CD4-positive, CD25-positive, alpha-beta regulatory T cell (primary cell): ENCODE measurements at places on chromosomes 12 and 14. TPM values are rescaled to one million over a fixed set of nuclear protein-coding genes. Genes with fewer than 3 reads are reported as not detected.

CLEC1A gene
- total RNA-seq = not detected

SRP54 gene
- 44.0 TPM for total RNA-seq

JPH4 gene
- total RNA-seq = not detected

SLC16A7 gene
- 38.5 TPM for total RNA-seq

NR1H4 gene
- not detected for total RNA-seq

NPAS3 gene
- total RNA-seq = not detected

ISM2 gene
- total RNA-seq = not detected

SERPINA10 gene
- total RNA-seq = not detected

DNA sequence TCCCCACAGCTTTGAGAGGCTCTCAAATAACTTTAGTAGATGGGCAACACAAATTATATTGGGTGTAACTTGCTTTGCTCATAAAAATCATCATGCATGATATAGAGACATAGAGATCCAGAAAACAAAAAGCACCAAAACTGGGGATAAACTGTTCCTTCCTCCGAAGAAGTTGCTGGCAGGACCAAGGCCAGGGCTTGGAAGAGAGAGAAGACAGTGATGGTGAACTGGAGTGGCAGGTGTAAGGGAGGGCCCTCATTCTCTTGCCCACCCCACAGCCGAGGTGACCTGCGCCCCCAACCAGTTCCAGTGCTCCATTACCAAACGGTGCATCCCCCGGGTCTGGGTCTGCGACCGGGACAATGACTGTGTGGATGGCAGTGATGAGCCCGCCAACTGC is 15.4 kb upstream of the NXPH4 start:
- no peaks in the 10 kb centered on the region for H3K27me3 ChIP-seq
- no peak overlapping the region for H3K27ac ChIP-seq
- H3K4me3 ChIP-seq = no peak overlapping the region
- DNase-seq = no peak

DNA sequence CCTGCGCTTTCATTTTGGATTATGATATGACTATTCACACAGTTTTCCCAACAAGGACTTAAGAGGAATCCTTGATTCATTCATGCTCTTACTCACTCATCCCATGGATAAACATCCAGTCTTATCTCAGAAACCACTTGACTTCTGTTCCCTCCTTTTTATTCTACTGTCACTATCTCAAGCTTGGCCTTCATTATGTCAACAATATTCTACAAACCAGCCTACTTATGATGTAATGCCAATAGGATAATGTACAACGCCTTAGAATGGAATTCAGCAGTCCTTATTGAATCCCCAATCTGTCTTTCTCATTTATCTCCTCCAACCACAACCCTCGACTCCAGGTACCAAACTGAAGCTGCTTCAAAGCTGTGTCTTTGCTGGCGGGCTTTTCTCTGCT is 448.5 kb downstream of the PDZRN4 start:
- H3K36me3 ChIP-seq = no peaks in the 10 kb centered on the region
- no peak overlapping the region for H3K27ac ChIP-seq
- H3K27me3 ChIP-seq = no peaks in the 10 kb centered on the region

DNA sequence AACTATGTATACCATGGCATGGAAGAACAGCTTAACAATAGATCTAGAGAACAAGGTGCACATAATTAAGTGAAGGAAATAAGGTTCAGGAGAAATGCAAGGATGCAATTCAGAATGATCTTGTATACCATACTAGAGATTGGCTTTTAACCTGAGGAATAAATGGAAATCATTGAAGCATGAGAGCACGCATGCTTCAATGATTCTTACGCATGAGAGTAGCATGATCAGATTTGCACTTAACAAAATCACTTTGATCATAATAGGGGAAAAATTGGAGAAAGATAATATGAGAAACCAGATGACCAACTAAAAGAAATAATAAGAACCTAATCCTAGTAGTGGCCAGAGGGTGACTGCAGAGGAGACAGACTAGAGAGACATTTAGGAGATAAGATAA is 133.3 kb upstream of the FSCB start:
- no peaks in the 10 kb centered on the region for H3K4me1 ChIP-seq
- no peaks in the 10 kb centered on the region for H3K27me3 ChIP-seq
- no peaks in the 10 kb centered on the region for H3K36me3 ChIP-seq
- no peak for DNase-seq
- no peak overlapping the region for H3K4me3 ChIP-seq
- H3K27ac ChIP-seq = no peak overlapping the region

- no peaks in the 10 kb centered on the region for H3K27me3 ChIP-seq
- no peak overlapping the region for H3K27ac ChIP-seq
- no peak overlapping the region for H3K4me3 ChIP-seq
- H3K36me3 ChIP-seq = no peaks in the 10 kb centered on the region
Measured at GRCh38 chr14:53796734-53797133, 159.9 kb downstream of the BMP4 start.

- H3K27ac ChIP-seq = no peak overlapping the region
- H3K4me1 ChIP-seq = no peaks in the 10 kb centered on the region
- no peaks in the 10 kb centered on the region for H3K27me3 ChIP-seq
- DNase-seq = no peak
- no peaks in the 10 kb centered on the region for H3K36me3 ChIP-seq
Measured at GRCh38 chr14:37493606-37494005, 101.4 kb downstream of the FOXA1 start.

GRCh38 chr12:58034311-58034710 is 92.9 kb downstream of the ATP23 start:
- no peak overlapping the region for H3K27ac ChIP-seq
- no peaks in the 10 kb centered on the region for H3K4me1 ChIP-seq
- no peak for DNase-seq

DNA sequence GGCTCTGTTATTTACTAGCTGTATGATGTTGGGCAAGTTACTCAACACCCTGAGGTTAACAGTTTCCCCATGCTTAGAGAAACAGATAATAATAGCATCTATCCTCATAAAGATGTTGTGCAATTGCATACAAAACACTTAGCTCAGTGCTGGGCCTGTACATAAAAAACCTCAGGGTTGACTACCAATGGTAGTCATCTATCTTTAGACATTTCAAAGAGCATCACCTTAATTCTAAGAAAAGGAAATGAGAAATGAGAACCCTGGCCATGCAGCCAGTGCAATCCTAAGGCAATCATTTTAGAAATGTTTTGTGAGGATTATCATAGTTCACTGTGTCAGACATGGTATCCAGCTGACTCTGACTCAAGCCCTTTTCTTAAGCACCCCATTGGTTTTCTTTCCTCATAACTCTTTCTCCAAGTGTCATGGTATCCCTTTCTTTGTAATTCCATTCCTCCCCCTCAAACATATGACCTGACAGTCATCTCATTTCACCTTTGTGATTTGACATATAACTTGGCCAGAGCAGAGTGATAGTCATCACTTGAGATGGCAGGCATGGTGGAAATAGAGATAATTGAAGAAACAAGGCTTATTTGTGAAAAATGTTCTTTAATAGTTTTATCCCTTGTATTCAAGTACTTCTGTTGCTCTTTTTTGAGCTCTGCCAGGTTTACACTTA is 29.5 kb upstream of the OSBPL8 start:
- no peaks in the 10 kb centered on the region for H3K4me1 ChIP-seq
- H3K27me3 ChIP-seq = peaks cover 5% of the 10 kb centered on the region
- H3K36me3 ChIP-seq = no peaks in the 10 kb centered on the region
- H3K27ac ChIP-seq = no peak overlapping the region

DNA sequence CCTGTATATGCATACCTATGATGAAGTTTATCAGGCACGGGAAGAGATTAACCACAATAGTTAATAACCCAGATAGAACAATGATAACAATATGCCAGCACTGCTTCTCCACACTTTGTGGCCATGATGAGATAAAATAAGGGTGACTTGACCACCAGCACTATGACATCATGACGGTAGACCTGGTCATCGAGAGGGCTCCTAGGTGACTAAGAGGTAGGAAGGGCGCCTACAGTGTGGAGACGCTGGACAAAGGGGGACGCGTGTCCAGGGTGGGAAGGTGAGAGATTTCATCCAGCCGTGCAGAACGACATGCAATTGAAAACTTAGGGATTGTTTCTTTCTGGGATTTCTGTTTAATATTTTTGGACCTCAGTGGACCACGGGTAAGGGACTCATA is 221.8 kb upstream of the RTL1 start:
- H3K4me1 ChIP-seq = peaks cover 12% of the 10 kb centered on the region
- no peak for DNase-seq
- no peak overlapping the region for H3K27ac ChIP-seq
- H3K27me3 ChIP-seq = no peaks in the 10 kb centered on the region
- H3K36me3 ChIP-seq = no peaks in the 10 kb centered on the region
- no peak overlapping the region for H3K4me3 ChIP-seq

DNA sequence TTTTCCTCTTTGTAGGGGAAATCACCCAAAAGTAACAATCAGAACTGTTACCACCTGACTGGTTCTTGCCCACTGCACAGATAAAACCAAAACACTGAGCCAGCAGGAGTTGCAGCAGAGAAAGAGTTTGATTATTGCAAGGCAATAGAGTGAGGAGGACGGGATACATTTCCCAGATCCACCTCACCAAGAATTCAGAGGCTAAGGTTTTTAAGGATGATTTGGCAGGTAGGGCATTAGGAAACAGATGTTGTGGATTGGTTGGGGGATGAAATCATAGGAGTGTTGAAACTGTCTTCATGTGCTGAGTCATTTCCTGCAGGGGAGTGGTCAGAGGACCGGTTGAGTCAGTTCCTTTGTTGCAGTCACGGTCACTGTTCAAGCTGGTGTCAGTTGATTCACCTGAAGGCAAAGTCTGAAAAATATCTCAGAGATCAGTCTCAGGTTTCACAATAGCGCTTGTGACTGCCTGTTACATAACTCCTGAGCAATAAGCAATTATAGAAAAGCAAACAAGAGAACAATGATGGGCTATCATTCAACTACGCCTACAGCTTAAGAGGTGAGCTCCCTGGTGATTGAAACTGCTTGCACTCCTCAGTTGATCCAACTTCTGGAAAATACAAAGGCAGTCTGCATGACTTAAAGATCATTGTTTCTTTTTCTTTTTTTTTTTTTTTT is 20.3 kb upstream of the AMN1 start:
- H3K27ac ChIP-seq = peak overlapping the region; percentile 77
- peak; percentile 93 for DNase-seq
- no peaks in the 10 kb centered on the region for H3K36me3 ChIP-seq
- peak overlapping the region; percentile 61 for H3K4me3 ChIP-seq
- H3K27me3 ChIP-seq = no peaks in the 10 kb centered on the region

DNA sequence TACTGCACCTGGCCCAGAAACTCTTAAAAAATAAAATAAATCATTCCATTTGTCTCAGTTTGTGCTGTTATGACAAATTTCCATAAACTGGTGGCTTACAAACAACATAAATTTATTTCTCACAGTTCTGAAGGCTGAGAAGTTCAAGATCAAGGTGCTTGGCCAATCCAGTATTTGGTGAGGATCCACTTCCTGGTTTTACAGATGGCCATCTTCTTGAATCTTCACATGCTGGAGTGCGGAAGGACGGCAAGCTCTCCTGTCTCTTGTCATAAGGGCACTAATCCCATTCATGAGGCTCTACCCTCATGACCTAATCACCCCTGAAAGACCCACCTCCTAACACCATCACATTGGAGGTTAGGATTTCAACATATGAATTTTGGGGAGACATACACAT is 29.9 kb upstream of the MYBPC1 start:
- DNase-seq = no peak
- H3K27ac ChIP-seq = no peak overlapping the region
- no peaks in the 10 kb centered on the region for H3K36me3 ChIP-seq

DNA sequence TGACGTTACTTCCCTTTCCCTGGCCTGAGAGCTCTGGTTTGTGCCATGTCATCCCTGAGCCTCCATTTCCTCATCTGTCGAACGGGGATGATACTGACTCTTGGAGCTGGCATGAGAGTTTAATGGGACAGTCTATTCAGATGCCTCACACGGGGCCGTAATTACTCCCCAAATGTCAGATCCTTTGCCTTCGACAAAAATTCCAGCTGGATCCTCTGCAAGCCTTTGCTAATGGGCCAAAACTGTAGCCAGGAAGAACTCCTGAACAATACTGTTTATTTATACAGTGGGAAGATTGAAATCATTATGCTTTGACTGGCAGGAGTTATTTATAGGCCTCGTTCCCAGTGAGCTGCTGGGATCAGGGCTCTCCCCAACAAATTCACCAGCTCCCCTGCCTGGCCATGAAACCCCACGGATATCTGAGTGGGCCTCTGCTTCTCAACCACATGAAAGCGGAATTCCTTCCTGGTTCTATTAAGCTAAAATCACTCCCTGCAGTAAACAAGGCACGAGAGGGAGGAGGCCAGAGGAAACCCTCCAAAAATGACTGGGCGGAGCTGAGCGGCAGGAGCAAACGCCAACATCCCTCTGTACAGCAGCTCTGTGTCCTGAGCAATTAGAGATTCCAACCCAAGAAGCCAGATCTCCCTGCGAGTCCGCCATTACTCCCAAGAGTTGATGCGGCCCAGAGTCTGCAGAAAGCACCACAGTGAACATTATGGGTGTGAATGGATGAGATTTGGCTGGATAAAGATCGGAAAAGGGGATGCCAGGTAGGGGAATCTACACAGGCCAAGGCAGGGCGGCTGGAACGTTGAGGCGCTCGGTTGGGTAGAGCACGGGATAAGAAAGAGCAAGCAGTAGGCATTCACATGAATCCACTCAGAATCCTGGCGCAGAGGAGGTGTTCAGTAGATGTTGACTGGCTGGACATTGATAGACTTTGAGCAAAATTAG is 326.1 kb downstream of the BCL11B start:
- no peak overlapping the region for H3K4me3 ChIP-seq
- H3K27ac ChIP-seq = no peak overlapping the region
- H3K27me3 ChIP-seq = no peaks in the 10 kb centered on the region
- no peaks in the 10 kb centered on the region for H3K36me3 ChIP-seq
- no peak for DNase-seq

DNA sequence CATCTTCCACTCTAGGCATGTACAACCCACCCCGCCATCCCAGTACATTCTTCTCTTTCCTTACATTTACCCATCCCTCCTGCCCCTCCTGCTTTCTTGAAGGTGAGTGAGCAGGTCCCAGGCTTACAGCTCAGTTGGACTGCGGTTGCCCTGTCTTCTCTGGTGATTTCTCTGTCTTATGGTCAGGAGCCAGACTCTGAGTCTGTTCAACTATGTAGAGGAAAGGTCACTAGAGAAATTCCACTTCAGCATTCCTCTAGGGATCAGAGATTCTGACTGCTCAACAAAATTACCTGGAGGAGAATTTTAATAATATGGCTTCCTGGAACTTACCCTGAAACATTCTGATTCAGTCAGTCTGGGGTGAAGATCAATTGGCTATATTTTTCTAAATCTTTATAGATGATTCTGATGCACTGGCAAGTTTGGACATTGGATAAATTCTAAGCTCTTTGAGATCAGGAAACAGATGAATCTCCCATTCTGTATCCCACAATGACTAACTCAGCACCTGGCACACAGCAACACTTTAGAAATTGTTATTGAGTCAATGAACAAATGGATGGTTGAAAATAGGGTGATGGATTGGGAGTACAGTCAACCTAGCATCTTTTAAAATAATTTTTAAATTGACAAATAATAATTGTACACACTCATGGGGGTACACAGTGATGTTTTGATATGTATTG is 128.6 kb upstream of the HIF1A start:
- H3K4me1 ChIP-seq = peaks cover 11% of the 10 kb centered on the region
- H3K27me3 ChIP-seq = peaks cover 12% of the 10 kb centered on the region
- no peak overlapping the region for H3K4me3 ChIP-seq
- H3K27ac ChIP-seq = no peak overlapping the region
- DNase-seq = no peak

- H3K27me3 ChIP-seq = no peaks in the 10 kb centered on the region
- H3K27ac ChIP-seq = no peak overlapping the region
- H3K4me3 ChIP-seq = peak overlapping the region; percentile 84
- DNase-seq = peak; percentile 15
- no peaks in the 10 kb centered on the region for H3K36me3 ChIP-seq
- H3K4me1 ChIP-seq = peaks cover 5% of the 10 kb centered on the region
Measured at GRCh38 chr12:76158518-76159321, 74.2 kb upstream of the NAP1L1 start.

- no peak overlapping the region for H3K27ac ChIP-seq
- no peaks in the 10 kb centered on the region for H3K4me1 ChIP-seq
- no peak for DNase-seq
- no peak overlapping the region for H3K4me3 ChIP-seq
- peaks cover 76% of the 10 kb centered on the region for H3K36me3 ChIP-seq
Measured at GRCh38 chr12:57512665-57513064, 7.6 kb downstream of the DDIT3 start.
